ENCODE measurements at places on chromosomes 5 and 9.

- no peak for DNase-seq
These were observed 139.4 kb downstream of the GAPVD1 start for GRCh38 chr9:125400725-125401716.

- DNase-seq, result no peak
These were observed 114.0 kb upstream of the ALDH1B1 start for GRCh38 chr9:38278457-38278856.

- DNase-seq, result no peak
These were observed 1651.8 kb downstream of the MAT2B start for GRCh38 chr5:165157219-165157618.

DNA sequence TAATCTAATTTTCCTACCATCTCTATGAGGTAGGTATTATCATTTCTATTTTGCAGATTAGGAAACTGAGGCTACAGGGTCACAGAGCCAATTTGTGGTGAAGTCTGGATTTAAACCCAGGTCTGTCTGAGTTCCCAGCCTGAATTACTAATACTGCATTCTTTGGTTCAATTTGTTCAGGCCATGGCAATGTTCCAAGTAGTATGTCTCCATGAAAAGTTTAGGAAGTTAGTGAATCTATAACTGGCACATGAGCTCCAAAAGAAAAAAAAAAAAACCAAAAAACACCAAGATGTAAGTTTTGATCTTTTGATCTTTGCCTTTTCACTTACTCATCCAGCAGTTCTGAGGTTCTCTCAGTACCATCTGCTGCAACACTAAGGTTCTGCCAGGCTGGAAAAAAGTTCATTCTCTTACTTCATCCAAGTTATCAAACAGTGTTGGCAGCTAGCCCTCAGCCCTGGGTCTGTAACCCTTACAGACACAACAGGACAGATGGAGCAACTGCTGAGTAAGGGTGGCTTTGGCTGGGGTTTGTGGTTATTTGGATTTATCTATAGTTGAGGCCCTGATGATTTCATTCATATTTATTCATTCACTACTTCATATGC lies 4.4 kb upstream of the TMEM268 start:
- no peak for DNase-seq

DNA sequence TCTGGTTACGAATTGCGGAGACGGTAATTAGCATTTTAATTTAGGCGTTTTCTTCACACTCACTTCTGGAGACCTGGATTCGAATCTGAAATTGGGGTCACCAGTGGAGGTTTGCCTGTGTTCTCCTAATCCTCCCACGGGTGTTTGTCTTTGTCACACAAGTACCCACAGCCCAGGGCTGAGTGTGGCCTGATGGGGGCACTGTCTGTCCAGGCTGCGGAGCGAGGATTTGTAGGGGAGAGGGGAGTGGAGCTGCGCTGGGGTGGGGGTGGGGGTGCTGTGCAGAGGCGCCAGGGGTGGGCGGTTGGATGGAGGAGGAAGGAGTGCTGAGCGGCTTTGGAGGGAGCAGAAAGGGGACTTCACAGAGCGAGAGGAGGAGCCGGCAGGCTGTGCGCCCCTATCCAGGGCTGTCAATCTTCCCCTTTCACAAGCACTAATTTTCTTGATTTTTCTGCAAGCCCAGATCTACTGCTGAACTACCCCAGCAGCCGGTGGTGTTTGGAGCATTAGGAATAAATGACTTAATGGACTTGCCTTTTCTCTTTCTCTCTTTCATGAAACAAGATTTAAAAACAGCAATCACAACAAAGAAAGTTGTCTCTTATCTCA lies 53.1 kb downstream of the TSPAN17 start:
- peak; percentile 58 for DNase-seq

GRCh38 chr5:132466433-132467286 lies 23.9 kb downstream of the IRF1 start:
- DNase-seq, result no peak

GRCh38 chr9:89312222-89312571 lies 1.2 kb downstream of the CKS2 start:
- DNase-seq, result no peak

DNA sequence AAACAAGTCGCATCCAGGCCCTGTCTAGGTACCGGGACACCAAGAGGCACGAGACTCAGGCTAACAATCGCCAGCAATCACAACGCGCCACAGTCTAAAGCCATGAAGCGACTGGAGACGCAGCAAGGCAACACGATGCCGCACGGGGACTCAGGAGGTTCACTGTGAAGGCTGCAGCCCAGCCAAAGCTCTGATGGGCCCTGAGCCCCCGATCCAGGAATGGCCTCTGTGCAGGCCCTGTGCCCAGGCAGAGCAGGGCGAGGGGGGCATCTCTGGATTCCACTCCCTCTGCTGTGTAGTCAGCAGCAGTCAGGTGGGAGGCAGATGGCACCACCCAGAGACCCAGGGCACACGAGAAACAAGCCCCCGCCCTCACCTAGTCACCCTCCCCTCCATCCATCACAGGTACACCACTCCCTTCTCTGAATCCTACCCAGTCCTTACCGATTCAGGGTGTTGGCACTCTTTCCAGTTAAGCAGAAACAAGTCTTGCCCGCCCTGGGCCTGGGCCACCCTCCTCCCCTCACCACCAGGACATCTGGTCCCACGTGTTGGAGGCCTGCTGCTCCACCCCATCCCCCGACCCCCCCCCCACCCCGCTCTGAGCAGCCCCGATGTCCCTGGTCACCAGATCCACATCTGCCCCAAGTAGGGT lies 1.1 kb downstream of the RALGDS start:
- DNase-seq, result peak; percentile 37

GRCh38 chr9:79603222-79603920 lies 31.6 kb downstream of the TLE4 start:
- DNase-seq, result no peak

DNA sequence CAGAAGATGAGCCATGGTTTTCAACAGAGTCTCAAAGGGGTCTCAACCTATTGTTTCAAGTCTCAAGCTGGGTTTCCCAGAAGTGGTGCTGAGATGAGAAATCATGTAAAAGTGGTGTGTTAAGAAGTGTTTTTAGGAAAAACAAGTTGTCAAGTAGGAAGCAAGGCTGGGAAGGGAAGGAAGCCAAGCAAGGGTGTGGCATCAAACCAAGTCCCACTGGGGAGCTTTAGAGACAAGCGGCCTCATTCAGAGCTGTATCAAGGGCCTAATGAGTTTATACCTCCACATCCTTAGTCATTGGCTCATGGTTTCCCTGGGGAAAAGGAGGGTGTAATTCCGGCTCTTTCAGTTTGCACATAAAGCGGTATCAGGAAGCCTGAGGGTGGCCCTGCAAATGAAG lies 26.4 kb upstream of the GABRB2 start:
- DNase-seq, result no peak

DNA sequence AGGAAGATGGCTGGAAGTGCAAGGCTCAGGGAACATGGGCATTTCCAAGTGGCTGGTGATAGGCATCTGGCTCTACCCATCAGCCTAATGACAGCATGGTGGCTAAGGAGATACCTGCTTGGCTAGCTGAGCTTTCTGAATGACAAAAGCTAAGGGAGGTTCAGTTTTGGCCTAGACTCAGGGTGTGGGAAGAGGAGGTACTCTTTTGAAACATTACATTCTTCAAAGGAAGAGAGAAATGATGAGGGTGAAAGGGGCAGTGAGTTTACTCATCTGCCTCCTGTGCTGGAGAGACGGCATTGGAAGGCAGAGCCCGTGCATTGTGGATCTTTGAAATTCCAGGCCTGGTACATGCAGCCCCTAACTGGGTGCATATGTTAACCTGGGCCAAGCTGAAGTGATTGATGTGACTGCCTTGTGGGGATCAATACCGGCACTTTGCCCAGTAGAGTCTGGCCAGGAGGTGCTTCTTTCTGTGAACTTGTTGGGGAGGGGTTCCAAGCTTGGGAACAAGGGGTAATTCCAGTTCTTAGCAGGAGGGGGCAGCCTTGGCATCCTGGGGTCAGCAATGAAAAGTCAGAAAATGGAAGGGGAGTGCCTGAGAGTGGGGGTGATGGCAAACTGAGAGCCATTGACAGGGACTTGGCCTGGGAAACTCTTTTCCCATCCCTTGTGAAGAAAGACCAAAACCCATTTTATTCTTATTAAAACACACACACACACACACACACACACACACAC lies 108.6 kb downstream of the ACER2 start:
- no peak for DNase-seq

DNA sequence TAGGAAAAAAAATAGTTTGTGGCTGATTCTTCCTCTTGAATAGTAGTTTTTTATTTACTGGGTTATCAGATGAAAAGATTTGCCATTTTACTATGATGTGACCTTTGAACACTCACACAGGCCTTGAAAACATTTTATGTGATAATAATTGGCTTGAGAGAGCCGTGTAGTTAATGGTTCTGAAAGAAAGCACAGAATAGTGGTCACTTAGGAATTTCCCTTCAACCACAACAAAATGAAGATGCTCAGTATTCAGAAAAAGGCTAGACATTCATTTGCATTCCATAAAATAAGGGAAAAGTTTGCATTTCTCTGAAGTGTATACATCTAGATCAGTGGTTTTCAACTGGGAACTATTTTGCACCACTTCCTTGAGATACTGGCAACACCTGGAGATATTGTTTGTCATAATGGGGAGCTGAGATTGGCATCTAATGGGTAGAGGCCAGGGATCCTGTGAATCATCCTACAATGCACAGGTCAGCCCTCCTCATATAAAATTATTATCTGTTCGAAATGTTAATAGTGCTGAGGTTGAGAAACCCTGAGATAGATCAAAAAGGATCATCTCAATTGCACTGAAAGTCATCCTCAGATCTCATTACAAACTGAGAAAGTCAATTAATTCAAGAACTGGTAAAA lies 446.4 kb upstream of the CCNG1 start:
- DNase-seq, result no peak

DNA sequence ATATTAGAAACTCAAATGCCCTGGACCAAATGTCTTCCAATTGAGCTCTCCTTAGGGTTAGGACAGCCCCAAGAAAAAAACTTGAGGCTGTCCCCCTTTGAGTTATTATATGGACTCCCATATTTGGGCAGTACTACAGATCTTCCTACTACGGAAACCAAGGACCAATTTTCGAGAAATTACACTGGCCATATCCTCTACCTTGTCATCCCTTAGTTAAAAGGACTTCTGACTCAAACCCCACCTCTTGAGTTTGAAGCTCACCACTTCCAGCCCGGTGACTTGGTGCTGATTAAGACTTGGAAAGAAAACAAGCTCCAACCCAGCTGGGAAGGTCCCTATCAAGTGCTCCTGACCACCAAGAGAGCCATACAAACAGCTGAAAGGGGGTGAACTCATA lies 497.0 kb upstream of the GRAMD2B start:
- no peak for DNase-seq

- no peak for DNase-seq
These were observed 25.3 kb downstream of the UBAP1 start for GRCh38 chr9:34203992-34204635.

- no peak for DNase-seq
These were observed 57.2 kb downstream of the ITGA1 start for GRCh38 chr5:52844885-52845284.

DNA sequence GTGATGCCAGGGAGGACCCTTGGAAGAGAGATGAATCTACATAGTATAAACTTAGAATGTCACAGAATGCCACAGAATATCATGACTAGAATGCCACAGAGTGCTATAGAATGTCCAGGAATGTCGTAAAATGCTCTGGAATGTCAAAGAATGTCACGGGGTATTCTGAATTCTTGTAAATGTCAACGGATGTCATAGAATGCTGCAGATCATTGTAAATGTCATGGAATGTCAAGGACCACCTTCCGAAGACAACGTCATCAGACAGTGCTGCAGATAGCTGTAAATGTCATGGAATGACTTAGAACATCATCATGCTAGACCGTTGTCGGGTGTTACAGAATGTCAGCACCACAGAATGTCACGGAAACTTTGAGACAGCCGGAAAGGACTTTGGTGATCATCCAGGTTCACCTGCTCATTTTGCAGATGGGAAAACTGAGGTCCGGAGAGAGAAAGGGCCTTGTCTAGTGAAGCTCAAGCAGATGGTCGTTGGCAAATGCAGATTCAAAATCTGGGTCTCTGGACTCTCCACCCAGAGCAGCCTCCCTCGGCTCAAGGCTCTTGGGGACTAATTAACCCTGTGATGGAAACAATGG lies 117.1 kb downstream of the LHX2 start:
- no peak for DNase-seq

- no peak for DNase-seq
These were observed 58.8 kb upstream of the GFPT2 start for GRCh38 chr5:180411948-180412347.

DNA sequence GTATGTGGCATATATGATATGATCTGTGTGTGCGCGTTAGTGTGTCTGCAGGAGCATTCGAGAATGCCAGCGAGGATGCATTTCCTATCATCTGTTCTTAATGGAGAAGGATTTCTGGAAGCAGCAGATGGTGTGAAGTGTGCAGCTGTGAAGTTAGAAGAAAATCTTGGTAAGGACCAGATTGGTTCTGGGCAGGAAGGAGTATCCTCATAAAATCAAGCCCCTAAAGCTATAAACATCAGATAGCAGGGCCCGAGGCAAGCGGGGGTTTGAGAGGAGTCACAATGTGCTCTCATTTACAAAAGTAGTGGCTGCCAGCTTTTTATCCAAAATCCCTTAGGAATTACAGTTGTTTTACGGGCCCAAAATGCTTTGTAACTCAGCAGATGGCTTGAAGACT lies 40.0 kb downstream of the DAPK1 start:
- no peak for DNase-seq

DNA sequence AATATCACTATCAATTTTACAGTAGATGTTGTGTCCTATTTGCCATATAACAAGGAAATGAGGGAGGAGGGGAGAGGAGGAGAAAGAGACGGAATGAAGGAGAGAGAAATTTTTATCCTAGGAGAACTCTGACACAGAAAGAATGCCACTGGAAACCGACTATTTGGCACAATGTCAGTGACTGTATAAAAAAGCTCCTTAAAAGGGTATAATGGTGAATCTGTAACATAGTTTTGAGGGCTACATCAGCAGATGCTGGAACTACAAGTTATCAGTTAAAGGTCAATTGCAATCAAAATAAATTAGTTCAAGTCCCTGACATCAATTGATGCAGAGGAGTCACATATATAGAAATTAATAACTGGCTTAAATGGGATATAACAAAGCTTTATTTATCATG lies 5.7 kb downstream of the EDIL3 start:
- DNase-seq, result no peak

- no peak for DNase-seq
These were observed 35.3 kb upstream of the FLT4 start for GRCh38 chr5:180684623-180685161.

- DNase-seq, result peak; percentile 78
These were observed at the start of gene MRPL22 for GRCh38 chr5:154940772-154941620. Gene MRPL22, plus strand, starts transcription at chr5:154941073. Its CDS starts 38 bp downstream, at chr5:154941111.

GRCh38 chr9:81893929-81894328 lies 34.3 kb upstream of the SPATA31D4 start:
- DNase-seq, result no peak

DNA sequence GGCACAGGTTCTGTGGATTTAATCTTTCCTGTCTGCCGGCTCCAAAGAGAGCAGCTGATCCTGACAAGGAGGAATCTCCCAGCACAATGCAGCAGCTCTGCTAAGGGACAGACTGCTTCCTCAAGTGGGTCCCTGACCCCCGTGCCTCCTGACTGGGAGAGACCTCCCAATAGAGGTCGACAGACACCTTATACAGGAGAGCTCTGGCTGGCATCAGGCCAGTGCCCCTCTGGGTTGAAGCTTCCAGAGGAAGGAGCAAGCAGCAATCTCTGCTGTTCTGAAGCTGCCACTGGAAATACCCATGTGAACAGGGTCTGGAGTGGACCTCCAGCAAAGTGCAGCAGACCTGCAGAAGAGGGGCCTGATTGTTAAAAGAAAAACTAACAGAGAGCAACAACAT lies 630.2 kb upstream of the FTMT start:
- DNase-seq, result no peak

- DNase-seq, result no peak
These were observed 8.3 kb downstream of the HSD17B3 start for GRCh38 chr9:96293498-96294158.

GRCh38 chr9:92616199-92616641 lies 53.7 kb downstream of the IPPK start:
- no peak for DNase-seq
